BJ (cell line): ENCODE measurements at places on chromosomes 13 and 19.
A peak's percentile ranks its signal among the peaks of the same experiment; 100 is the strongest.

DNA sequence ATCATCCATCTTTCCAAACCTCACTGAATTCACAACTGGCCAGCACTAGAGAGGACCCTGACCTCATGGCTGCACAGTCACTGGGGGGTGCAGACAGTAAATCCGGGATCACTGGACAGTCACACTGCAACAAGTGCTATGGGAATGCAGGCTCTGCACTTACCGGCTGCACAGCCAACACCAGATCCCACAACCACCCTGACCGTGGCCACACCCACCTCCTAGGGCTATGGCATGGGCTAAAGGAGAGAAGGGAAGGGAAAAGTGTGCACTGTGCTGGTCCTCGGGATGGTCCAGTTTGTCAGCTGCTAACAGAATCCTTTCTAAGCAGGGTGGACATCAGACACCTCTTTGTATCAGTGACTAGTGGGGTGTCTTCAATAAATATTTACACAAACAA is 118.2 kb downstream of the MIPEP start:
- DNase-seq: no peak

DNA sequence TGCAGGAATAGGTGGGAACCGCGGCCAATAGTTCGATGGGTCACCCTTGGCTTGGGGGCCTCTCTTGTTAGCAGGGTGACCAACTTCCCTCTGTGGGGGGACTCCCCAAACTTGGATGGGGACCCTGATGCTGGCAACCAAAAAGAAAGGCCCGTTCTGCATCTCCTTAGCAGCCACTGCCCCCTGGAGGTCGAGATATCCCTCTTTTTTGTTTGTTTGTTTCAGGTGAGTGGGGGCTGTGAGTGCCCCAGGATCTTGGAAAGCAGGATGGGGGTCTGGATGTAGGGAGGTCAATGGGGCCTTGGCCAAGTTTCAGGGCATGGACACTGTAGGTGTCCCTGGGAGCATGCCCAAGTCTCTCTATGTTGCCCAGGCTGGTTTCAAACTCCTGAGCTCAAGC is 7.7 kb upstream of the CRTC1 start:
- DNase-seq: no peak

DNA sequence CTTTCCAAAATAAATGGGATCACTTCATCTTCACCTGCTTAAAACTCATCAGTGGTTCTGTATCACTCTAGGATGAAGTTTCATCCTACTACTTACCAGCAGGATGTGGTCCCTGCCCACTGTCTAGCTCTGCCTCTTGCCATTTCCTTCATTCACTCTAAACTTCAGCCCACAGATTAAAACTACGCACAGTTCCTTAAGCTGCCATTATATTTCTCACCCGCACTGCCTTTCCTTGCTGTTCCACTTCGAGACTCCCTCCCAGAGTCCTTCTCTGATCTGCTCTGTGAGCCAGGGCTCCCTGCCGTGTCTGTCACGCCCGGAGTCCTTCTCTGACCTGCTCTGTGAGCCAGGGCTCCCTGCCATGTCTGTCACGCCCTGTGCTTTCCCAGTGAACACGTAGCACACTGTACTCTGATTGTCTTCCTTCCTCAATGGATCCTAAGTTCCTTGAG is 52.0 kb upstream of the NPAS1 start:
- no peak for DNase-seq

- DNase-seq: no peak
Observed at GRCh38 chr13:60012488-60012887, 151.2 kb downstream of the DIAPH3 start.

DNA sequence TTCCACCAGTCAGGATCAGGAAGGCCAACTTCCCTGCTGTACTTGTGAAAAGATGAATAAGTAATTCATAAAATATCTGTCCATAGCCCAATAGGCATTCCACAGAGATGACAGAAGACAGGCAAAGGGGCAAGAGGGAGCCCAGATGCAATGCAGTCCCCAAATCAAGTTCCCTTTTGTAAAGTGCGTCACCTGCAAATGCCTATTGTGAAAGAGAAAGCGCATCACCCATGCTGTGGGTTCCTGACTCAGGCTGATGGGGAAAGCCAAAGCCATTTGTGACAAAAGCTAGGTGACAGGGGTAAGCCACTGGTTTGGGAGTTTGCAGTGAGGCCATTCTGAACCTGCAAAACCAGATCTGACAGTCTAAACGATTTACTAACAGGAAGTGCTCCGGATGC is 157.5 kb upstream of the ZNF536 start:
- DNase-seq: no peak

- DNase-seq: no peak
Observed at GRCh38 chr19:55176076-55176475, 4.0 kb downstream of the SYT5 start.

GRCh38 chr13:111904166-111904565 is 162.8 kb upstream of the SOX1 start:
- no peak for DNase-seq

DNA sequence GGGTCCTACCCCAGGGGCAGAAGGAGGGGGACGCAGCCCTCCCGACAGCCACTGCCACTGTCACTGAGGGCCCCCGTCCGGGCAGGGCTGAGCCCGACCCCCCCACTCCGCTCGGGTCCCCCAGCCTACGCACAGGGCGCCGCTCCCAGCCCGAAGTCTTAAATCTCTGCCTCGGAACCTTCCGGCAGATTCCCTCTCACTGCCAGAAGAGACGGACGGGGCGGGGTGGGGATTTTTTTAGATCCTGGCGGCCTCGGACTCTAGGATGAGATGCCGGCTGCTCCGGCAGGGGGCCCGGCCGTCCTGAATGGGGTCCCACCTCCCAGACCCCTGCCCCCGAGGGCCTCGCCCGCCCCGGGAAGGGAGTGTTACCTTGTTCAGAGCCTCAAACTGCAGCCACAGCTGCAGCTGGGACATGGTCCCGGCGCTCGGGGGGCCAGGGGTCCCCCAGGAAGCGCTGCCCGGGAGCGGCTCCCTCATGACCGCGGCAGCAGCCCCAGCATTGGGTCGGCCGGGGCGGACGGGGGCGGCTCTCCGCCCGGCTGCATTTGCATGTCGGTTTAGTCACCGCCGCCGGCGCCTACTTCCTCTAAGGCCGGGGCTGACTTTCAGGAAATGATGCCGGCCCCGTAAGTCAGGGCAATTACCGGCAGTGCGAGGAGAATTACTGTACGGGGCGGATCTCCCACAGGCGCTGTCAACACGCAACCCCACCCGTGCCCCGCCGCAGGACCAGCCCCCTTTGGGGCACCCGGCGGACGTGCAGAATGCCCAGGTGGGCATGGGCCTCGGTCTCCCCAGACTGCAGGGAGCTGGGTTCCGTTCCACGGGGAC is 28.1 kb downstream of the GPX4 start:
- DNase-seq: peak; percentile 52

DNA sequence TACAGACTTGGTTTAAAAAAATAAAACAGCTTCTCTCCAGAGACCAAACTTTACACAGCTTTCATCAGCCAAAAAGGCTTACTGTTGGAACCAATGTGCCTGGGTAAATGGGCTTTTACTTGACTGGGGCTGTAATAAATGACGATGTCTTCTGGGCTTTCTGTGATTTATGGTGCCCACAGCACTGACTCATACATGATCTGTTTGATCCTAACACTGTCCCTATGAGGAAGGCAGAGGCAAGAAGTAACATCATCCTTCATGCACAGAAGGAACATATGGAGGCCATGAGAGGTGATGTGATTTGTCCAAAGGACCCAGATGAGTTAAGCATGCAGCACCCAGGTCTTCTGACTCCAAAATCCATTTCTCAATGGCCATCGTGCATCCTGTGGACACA is 77.4 kb downstream of the DOCK9 start:
- DNase-seq: no peak

DNA sequence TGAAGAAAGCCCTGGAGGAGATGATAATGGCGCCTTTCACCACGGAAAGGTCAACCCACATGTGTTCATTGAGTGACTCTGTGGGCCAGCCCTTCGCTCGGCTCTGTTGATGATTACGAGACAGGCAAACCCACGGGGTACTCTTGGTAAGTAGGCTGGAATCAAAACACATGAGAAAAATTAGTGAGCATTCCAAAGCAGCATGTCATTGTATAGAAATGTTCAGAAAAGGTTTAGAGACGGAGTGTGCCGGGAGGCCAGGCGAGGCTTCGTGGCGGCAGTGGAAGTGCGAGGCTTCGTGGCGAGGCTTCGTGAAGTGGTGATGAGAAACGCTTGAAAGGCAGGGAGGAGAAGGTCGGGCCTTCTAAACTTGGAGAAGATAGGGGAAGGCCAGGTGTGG is 144.3 kb downstream of the ZNF536 start:
- DNase-seq: peak; percentile 13
